Prostate gland (tissue), 2 donors: ENCODE measurements at places on chromosomes 1 and 21.
A peak's percentile ranks its signal among the peaks of the same experiment; 100 is the strongest.

- peak; percentile 30 for DNase-seq
- no peak overlapping the region for H3K27ac ChIP-seq
- no peaks in the 10 kb centered on the region for H3K36me3 ChIP-seq
- H3K4me1 ChIP-seq: no peaks in the 10 kb centered on the region
- no peak overlapping the region for H3K4me3 ChIP-seq
These were observed 20.4 kb downstream of the GPR161 start for GRCh38 chr1:168116327-168116799.

- H3K4me1 ChIP-seq: no peaks in the 10 kb centered on the region
- peaks cover 7% of the 10 kb centered on the region for H3K36me3 ChIP-seq
- DNase-seq: no peak
- H3K27ac ChIP-seq: no peak overlapping the region
These were observed 35.4 kb downstream of the MIA3 start for GRCh38 chr1:222653178-222653827.

DNA sequence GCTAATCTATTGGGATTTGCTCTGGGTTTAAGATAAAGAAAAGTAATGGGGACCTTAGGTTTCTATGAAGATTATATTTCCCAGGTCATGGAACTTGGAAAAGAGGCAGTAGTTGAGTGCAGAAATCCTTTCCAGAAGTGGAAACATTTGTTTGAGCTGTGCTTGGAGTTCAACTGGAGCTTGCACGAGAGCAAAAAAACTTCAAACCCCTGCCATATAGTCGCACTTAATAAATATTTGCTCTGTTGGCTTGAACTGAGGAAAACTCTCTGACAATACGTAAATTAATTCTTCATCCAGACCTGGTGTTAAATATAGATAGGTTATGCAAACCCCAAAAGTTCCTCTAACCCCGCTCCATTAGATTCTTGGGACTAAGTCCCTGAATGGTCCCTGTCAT is 52.8 kb upstream of the COL24A1 start:
- no peaks in the 10 kb centered on the region for H3K27me3 ChIP-seq
- H3K4me3 ChIP-seq: no peak overlapping the region
- H3K36me3 ChIP-seq: no peaks in the 10 kb centered on the region
- H3K4me1 ChIP-seq: no peaks in the 10 kb centered on the region
- DNase-seq: no peak

- DNase-seq: no peak
- H3K27me3 ChIP-seq: no peaks in the 10 kb centered on the region
- H3K4me3 ChIP-seq: no peak overlapping the region
- H3K27ac ChIP-seq: no peak overlapping the region
These were observed 10.8 kb upstream of the SMYD2 start for GRCh38 chr1:214270097-214270650.

DNA sequence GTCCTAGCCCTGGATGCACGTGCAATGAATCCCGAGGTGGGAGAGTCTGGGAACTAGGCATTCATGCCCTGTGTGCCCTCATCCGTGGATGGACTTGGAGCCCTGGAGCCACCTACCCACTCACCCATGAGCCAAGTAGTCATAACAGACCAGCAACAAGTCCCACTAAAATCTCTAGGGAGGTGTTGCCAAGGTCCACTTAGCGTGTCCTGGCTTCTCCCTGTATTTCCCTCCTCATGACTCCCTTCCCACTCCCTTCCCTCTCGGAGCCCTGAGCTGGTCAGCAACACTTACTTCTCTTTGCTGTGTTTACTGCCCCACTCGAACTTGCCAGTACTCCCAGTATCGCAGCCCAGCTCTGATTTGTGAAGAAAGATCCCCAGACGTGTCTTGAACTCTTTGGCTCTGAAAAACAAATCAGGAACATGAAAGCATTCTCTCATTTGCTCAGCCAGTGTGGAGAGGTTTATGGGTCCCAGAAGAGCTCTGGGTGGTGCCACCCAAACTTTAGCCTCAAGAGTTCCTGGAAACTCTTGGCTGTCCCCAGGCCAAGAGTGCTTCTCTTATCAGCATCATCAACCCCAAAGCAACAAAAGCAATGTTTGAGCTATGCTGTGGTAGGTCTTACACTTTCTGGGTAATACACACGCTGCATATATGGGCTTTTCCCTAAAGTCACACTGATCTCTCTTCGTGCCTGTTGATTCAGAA is 1.1 kb downstream of the RGS16 start:
- H3K27me3 ChIP-seq: no peaks in the 10 kb centered on the region
- H3K4me3 ChIP-seq: no peak overlapping the region
- H3K27ac ChIP-seq: no peak overlapping the region
- no peaks in the 10 kb centered on the region for H3K4me1 ChIP-seq

DNA sequence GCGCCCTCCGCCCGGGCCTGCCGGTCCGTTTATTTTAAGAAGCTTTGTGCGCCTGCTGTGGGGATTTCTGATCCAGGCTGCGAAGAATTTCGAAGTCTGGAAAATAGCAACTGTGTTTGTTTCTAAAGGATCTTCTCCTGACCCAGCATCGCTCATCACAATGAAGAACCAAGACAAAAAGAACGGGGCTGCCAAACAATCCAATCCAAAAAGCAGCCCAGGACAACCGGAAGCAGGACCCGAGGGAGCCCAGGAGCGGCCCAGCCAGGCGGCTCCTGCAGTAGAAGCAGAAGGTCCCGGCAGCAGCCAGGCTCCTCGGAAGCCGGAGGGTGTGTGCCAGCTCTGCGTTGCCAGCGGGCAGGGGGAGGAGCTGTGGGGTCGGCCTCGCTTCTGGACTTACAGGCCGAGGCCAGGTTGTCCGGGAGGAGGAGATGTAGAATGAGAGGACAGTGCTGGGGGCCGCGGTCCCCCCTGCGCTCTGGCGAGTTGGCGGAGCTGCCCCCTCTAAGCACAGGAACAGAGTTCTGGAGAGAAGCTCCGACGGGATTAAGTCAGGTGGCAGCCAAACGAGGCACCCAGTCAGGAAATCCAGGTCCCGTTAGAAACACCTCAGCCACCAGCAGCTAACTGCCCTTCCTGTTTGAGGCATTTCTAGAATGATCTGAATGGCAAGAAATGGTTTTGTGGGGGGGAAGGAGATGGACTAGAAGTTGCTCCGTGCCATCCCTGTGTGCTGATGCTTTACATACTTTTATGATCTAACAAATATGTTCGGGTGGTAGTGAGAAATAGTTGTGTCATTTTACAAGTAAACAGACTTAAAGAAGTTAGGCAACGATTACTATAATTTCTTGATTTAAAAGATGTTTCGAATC is 948 bp downstream of the TXLNA start:
- H3K27me3 ChIP-seq: no peaks in the 10 kb centered on the region
- no peaks in the 10 kb centered on the region for H3K36me3 ChIP-seq
- H3K27ac ChIP-seq: peak overlapping the region; percentile 87
- peak; percentile 31 for DNase-seq

- H3K4me3 ChIP-seq: no peak overlapping the region
- H3K27ac ChIP-seq: no peak overlapping the region
- DNase-seq: no peak
- H3K36me3 ChIP-seq: no peaks in the 10 kb centered on the region
- no peaks in the 10 kb centered on the region for H3K4me1 ChIP-seq
These were observed 8.0 kb upstream of the SPOCD1 start for GRCh38 chr1:31823780-31824179.

DNA sequence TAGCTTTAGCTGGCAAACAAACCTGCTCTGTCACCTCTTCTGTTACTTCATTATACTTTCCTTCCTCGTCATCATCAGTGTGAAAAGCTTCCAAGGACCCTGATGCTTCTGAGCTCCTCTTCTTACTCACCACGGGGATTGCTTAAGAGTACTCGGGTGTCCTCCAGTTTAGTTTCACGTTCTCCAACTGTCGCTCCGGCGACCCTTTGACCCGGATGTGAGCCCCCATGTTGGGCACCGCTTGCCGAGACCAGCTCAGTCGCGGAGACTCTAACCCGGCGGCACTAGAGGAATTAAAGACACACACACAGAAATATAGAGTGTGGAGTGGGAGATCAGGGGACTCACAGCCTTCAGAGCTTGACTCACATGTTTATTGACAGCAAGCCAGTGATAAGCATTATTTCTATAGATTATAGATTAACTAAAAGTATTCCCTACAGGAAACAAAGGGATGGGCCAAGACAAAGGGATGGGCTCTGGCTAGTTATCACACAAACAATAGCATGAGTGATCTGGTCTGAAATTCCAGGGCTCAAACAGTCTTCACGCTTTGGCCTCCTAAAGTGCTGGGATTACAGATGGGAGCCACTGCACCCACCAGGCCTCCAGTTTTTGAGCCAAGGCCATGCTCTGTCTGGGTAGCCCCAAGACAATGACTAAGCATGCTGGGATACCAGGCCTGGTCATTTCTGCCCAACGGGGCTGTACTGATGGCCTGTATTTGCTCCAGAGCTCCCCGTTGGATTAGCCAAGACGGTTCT is 30.1 kb upstream of the ENO1 start:
- no peak overlapping the region for H3K27ac ChIP-seq
- no peaks in the 10 kb centered on the region for H3K4me1 ChIP-seq
- H3K27me3 ChIP-seq: no peaks in the 10 kb centered on the region
- H3K36me3 ChIP-seq: no peaks in the 10 kb centered on the region

- H3K36me3 ChIP-seq: no peaks in the 10 kb centered on the region
- H3K4me1 ChIP-seq: no peaks in the 10 kb centered on the region
- H3K27ac ChIP-seq: no peak overlapping the region
- no peak for DNase-seq
- no peaks in the 10 kb centered on the region for H3K27me3 ChIP-seq
These were observed 33.1 kb upstream of the NFASC start for GRCh38 chr1:204837440-204838084.

GRCh38 chr1:59696421-59697115 is 118.2 kb upstream of the HOOK1 start:
- H3K27me3 ChIP-seq: no peaks in the 10 kb centered on the region
- H3K4me1 ChIP-seq: no peaks in the 10 kb centered on the region
- H3K4me3 ChIP-seq: no peak overlapping the region
- DNase-seq: no peak
- H3K36me3 ChIP-seq: no peaks in the 10 kb centered on the region
- H3K27ac ChIP-seq: no peak overlapping the region

DNA sequence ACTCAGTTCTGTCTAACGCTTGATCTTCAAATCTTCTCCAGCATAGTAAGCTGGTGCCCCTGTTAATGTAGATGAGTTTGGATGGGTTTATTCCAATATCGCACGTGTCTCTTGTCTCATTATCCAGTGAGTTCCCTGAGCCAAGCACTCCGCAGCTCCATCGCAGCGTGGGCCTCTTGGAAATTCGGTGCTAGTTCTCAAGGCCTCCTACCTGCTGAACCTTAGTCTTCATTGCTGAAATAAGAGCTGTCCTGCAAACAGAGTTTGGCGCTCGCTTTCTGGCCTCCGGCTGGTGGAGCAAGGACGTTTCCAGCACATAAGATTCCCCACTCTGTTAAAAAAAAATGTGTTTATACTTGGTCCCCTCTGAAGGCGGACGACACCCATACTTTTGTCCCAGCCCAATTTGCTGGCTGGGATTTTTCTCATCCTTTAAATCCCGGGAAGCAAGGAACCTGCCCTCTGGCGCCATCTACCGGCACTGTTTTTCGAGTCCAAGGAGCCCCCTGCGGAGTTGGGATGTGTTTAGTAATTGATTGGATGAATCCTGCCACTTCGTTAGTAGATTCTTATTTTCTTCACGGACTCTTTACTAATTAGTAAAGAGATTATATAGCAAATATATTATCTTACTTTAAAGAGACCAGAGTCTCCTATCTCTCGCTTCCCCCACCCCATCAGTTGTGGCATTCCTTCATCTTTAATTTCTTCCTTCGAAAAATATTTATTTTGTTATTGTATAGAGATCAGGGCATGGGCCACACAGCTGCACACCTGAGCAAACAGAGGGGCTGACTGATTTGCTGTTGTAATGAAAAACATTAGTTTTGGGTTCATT is 14.7 kb downstream of the JUN start:
- no peak overlapping the region for H3K27ac ChIP-seq
- H3K36me3 ChIP-seq: no peaks in the 10 kb centered on the region
- no peaks in the 10 kb centered on the region for H3K27me3 ChIP-seq
- no peak overlapping the region for H3K4me3 ChIP-seq
- H3K4me1 ChIP-seq: peaks cover 6% of the 10 kb centered on the region

DNA sequence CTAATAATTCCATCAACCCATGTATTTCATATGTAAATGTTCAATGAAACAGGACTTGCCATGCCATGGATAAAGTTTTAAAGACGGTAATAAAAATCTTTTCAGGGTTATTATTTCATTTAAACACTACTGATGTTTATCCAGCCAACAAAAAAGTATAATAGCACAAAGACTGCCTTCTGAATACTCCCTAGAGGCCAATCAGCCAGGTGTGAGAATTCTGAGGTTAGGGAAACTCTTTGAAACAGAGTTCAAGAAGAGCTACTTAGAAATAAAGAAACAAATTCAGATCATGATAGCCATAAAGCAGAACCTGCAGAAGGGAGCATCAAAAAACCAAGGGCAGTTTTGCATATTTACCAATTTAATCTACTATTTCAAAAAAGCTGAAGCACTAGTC is 48.7 kb downstream of the AKT3 start:
- H3K4me1 ChIP-seq: no peaks in the 10 kb centered on the region
- H3K27me3 ChIP-seq: no peaks in the 10 kb centered on the region
- DNase-seq: no peak
- H3K27ac ChIP-seq: no peak overlapping the region

DNA sequence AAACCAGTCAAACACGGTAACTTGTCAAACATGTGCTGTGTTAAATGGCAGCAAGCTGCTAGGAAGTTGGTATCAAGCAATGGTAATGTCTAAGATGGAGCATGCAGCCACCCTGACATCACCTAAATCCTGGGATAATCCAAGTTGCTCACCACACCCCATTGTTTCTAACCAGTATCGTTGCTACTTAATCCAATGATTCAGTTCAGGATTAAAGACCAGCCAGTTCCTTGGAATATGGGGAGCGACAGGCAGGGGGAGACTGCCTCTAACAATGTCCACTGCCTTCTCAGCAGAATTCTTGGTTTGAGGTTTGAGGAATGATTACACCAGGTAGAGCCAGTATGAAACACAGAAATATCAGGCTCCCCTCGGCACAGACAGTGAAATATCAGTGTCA is 122.1 kb upstream of the IFFO2 start:
- peaks cover 49% of the 10 kb centered on the region for H3K4me1 ChIP-seq
- H3K27me3 ChIP-seq: no peaks in the 10 kb centered on the region
- no peaks in the 10 kb centered on the region for H3K36me3 ChIP-seq
- H3K27ac ChIP-seq: no peak overlapping the region
- DNase-seq: no peak
- H3K4me3 ChIP-seq: no peak overlapping the region
